ENCODE measurements at places on chromosomes 2 and 18.

DNA sequence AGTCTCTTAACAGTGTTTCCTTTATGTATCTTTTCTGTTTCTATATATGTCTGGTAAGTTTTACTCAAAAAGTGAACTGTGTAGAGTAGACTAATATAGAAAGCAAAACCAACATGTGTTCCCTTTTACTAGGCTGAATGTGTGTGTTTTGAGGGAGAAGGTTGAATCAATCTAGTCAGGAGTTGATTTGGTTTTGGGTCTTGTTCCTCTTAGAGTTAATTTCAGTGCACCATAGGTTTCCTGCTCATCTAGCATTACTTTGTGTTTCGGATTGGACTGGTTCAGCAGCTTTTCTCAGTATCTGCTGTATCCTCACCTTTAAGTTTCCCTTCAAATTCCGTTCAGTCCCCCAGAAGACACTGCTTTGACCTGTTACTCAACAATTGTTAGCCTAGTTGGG is 52.0 kb upstream of the TRIM43 start:
- DNase-seq: no peak

DNA sequence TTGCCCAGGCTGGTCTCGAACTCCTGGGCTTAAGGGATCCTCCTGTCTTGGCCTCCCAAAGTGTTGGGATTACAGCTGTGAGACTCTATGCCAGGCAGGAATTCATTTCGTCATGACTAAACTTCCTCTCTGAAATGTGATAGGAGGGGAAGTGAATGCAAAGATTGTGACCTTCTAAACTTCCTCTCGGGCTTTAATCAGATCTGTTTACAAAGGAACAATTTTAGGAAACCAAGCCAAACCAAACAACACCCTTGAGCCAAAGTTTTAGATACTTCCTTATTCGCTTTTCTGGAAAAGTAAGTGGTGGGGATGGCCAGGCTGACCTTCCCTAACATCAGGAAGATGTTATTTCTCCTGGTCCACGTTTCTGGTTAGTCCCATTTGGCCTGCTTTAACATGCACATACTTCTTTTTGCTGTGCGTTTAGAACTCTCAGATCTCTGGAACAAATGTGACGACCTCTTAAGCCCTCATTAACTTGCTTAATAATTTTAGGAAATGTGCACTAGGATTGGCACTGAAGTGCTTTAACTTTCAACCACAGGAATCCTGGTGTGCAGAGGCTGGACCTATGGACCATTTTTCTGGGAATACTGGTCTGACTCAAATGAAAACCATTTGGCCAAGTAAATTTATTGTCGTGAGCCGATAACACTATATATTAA is 33.2 kb upstream of the YES1 start:
- DNase-seq: peak; percentile 29

- DNase-seq: peak; percentile 46
Observed at GRCh38 chr2:72145658-72146329, 1.9 kb downstream of the CYP26B1 start.

GRCh38 chr2:190409616-190410015 is 1.5 kb downstream of the MFSD6 start:
- DNase-seq: no peak

- peak; percentile 59 for DNase-seq
Observed at GRCh38 chr2:39127973-39128372, 7.1 kb upstream of the SOS1 start.

- DNase-seq: no peak
Observed at GRCh38 chr2:118835746-118836410, 11.6 kb downstream of the EN1 start.

DNA sequence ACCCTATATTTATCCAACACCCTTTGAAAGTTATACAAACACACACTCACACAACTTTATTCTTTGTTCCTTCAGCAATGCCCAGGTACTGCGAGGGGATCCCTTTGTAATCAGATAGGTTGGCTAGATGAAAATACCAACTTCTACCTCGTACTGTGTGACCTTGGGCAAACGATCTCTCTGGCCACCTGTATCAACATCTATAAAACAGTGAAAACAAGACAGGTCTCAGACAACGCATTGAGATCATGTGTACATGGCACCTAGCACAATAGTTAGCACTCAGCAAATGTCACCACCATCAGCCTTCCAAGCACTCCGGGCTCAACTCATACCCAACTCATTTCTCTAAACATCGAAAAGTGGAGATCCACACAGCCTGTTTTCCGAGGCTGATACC is 118.4 kb upstream of the PPP1CB start:
- DNase-seq: no peak

- no peak for DNase-seq
Observed at GRCh38 chr2:234164493-234165413, 114.3 kb downstream of the SPP2 start.

- DNase-seq: no peak
Observed at GRCh38 chr18:1020731-1021344, 116.2 kb downstream of the ADCYAP1 start.

GRCh38 chr2:197862246-197862955 is 58.0 kb downstream of the PLCL1 start:
- DNase-seq: no peak

DNA sequence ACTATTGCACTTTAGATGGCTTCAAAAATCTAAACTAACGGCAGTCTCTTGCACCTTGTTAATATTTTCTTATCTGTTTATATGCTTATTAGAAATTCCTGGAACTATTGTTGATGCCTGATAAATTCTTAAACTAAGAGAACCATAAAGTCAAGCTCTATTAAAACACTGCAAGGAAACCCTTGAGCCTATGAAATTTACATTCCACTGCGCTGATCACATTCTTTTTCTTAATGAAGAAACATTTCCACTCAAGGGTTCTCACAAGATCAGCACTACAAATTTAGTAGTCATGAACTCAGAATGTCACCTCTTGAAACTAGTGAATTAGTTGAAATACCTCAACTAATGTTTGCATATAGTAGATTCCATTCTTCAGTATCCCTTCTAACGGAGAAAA is 331.8 kb upstream of the SLC8A1 start:
- peak; percentile 19 for DNase-seq

DNA sequence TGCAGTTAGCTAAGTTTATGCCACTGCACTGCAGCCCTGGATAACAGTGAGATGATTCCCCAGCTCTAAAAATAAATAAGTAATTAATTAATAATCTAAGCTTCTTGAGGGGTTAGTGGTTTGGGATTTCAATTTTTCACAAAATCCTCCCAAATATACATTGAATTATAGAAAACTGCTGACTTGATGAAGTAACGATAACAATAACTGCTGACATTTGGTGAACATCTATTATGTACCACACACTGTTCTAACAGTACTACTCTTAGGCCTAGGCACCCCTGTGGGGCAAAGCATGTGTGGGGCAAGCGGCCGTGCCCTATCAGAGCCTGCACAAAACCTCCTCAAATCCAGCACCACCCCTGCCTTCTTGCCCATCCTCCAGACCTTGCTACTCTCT is 245.8 kb upstream of the EPHA4 start:
- DNase-seq: no peak

DNA sequence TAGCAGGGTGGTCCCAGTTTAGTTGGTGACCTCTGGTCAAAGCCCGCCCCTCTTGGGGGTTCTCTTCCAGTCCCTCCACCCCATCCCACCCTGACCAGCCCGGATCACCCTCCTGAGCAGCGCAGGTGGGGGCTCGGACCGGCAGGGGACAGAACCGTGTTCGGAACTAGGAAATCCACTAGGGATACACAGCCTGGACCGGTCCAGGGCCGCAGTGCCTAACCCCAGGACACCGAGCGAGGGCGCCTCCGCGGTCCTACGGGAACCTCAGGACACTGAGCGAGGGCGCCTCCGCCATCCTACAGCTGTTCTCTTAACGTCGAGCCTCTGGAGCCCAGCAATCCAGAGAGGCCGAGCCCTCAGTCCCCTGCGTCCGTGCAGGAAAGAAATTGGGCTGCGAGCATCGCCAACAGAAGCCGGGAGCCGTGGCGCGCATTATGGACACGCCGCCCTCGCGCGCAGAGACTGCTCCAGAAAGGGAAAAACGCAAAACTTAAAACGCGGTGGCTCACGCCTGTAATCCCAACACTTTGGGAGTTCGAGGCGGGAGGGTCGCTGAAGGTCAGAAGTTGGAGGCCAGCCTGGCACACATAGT is 8.5 kb downstream of the RAX start:
- no peak for DNase-seq

DNA sequence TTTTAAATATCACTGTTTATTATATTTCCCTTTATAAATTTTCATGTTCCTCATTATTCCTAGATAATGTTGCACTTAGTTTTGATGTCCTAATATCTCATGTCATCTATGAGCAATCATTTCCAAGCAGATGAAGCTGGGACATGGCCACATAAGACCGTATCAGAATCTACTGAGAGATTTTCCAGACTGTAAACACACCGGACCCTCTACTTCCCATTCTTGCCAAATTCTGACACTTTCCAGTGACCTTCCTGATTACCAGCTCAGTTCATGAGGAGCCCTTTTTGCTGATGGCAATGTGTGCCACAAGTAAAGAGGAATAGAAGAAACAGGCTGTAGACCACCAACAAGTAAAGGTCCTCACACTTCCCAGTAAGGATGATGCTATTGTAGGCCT is 20.3 kb upstream of the PDE1A start:
- DNase-seq: no peak

- DNase-seq: peak; percentile 42
Observed at GRCh38 chr2:234368861-234369261, 128.0 kb downstream of the ARL4C start.

- DNase-seq: no peak
Observed at GRCh38 chr18:22193466-22193865, 24.1 kb downstream of the GATA6 start.

DNA sequence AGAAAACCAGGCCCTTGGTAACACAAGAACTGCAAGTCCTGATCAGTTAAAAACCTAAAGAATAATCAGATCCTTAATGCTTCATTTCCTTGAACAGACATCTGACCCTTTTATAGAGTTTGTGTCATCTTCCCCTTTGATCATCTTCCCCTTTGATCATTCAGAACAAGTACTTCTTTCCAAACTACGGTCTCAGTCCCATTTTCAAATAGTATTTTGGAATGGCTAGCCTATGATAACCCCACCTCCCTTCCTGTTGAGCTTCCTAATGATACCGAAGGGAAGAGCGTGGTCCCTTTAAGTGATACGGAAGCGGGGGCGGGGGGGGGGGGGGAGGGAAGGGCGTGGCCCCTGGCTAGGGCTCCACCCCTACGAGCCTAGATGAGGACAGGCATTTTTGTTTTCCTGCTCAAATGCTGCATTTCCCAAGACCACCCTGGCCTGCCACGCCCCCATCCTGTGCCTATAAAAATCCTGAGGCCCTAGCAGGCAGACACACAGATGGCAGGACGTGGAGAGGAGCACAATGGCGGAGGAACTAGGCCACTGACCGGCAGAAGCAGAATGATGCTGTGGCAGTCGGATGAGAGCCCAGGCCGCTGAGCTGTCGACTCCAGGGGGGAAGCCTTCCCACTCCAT is 24.1 kb upstream of the CHRNA1 start:
- no peak for DNase-seq

- no peak for DNase-seq
Observed at GRCh38 chr2:187194049-187194448, 254.0 kb downstream of the CALCRL start.

DNA sequence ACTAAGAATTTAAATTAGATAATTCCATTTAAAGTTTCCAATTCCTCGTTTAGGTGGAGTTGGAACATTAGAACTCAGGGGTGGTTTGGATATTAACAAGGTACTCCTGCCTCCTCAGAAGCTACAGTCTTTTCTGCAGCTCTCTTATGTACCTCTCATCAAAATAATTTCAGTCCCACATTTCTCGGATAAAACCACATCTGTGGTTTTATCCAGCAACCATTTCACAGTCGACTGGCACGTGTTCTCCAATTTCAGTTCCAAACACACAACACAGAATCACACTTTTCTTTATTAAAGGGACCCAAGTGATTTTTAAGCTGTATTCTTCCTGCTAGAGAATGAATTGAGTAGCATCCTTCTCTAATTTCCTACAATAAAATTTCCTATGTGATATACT is 22.7 kb upstream of the NFU1 start:
- no peak for DNase-seq

DNA sequence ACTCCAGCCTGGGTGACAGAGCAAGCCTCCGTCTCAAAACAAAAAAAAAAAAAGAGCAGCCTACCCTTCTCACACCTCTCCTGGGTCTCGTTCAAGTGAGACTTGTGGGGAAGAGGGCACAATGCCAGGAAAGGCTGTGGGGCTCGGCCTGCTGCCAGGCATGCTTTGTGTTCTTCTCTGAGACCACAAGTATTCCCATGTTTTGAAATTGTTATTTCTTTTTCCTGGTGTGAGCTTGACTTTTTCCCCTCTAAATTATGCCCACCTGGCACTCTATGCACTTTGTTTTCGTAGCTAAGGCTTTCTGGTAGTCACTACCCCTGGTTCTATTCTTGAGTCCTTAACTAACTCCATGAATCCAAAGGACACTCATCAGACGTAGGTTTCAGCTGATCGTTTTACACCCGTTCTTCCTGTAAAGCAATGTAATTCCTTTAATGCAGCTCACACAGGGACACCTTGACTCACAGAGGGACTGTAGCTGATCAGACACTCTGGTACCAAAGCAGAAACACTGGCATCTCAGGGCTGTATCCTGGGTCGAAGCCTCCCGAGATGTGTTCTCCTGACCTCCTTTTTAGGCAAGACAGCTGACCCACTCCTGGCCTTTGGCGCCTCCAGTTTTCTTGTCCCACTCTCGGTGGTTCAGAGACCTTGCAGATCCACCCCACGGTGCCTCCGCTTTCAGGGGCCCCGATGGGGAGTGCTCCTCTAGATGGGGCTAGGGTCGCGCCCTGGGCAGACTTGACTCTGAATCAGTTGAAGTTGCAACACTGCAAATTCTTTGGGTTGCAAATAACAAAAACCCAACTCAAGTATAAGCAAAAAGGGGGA is 193.3 kb upstream of the AGAP1 start:
- DNase-seq: peak; percentile 83

DNA sequence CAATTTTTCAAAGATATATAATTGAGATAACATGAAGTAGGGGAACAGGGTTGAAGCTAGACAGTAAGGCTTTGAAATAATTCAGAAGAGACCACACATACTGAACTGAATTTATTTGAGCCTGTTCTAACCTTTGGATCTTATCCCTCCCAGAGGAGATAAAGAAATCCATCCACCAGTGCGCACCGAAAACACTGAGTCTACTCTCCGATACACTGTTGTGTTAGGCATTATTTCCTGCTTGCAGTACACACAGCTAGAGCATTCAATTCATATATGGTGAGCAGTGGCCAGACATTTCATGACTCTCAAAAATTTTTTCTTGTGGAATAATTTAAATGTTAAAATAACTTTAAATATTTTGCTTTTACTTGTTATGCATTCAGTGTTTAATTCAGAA is 342.7 kb downstream of the GPD2 start:
- no peak for DNase-seq
